ENCODE measurements at places on chromosomes 5 and 9.

- DNase-seq, result no peak
Measured at GRCh38 chr5:25090854-25091253, 446.1 kb upstream of the CDH10 start.

DNA sequence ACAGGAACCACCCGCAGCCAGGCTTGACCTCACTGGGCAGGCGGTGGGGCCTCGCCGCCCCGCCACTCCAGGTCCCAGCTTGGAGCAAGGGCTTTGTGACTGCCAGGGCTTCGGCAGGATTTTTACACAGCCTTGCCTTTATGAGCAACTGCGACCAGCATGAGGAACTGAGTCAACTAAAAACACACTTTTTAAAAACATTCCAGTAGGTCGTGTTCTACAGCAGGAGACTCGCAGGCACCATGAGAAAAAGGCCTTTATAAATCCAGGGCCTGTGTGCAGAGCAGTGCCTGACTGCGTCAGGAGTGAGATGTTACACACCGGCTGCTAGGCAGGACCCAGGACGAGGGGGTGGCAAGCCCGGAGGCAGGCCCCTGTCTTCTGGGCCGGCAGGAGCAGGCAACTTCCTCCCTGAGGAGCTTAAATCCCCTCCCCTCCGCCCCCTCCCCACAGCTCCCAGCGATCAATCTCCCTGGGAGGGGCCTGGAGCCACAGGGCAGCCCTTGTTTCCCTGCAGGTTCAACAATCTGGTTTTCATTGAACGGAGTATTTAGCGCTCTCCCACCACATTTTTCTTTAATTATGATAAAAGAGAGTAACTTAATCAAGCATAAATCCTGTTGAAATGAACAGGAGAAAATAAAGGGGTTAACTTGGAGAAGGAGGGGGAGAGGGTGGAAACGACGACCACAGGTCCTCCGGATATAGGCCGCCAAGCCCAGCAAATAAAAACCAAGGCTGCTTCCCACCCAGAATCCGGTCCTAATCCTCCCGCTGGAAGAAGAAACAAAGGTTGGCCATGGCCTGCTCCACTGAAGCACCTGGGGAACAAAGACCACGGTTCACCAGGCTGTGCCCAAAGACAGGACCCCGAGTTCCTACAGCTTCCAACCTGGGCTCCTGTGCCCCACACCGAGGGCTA is 92.5 kb downstream of the ROR2 start:
- DNase-seq, result no peak

DNA sequence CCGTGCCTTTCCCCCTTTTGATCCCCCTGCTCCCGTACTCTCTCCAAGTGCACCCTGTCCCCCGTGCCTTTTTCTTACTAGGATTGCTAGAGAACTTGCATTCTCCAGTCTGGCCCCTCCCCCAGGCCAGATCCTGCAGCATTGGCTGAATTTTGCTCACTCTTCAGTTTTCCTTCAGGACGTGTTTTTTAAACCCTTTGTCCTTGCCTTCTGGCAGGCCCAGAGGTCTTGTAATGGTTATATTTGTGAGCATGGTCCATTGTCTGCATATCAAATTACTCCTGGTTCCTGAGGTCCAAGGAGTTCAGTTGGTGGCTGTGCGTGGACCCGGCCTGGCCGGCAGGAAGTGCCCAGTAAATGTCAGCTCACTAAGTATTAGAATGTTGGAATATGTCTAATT is 606 bp downstream of the TBC1D13 start:
- DNase-seq, result no peak

DNA sequence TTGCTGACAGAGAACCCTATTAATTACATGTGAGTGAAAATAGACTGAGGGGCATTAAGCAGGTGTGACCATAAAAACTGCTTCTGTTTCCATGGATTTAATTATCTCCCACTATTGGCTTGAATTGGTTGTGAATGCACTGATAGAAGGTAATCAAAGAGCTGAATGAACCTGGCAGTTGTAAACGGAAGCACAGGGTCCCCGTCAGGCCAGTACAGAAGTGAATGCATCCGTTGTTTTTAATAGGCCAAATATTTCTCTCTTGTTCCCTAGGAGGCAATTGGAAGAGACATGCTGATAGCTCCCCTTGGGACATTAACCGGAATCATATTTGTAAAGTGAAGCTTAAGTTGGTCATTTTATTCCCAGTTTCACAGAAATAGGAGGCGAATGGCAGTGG is 147.0 kb downstream of the CAVIN4 start:
- no peak for DNase-seq

GRCh38 chr9:114546851-114547250 is 40.7 kb upstream of the ATP6V1G1 start:
- DNase-seq, result no peak

- no peak for DNase-seq
Measured at GRCh38 chr9:68446836-68447235, 90.4 kb downstream of the PGM5 start.

GRCh38 chr9:72800328-72800994 is 152.4 kb downstream of the ALDH1A1 start:
- DNase-seq, result no peak

DNA sequence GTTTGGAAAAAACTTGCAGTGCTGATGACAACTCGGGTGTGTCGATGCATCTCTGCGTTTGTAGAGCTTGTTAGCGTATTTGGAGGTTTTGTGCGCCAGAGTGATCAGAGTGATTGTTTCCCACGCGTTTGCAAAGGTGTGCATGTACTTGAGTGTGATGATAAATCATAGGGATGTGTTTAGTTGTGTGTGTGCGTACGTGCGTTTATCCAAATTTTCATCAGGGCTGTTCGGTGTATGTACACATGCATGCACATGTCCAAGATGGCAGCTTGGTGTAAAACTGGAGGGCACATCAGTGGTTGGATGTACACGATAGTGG is 248 bp upstream of the C1QTNF2 start:
- no peak for DNase-seq

GRCh38 chr9:114798780-114799427 is 6.9 kb downstream of the TNFSF15 start:
- no peak for DNase-seq

DNA sequence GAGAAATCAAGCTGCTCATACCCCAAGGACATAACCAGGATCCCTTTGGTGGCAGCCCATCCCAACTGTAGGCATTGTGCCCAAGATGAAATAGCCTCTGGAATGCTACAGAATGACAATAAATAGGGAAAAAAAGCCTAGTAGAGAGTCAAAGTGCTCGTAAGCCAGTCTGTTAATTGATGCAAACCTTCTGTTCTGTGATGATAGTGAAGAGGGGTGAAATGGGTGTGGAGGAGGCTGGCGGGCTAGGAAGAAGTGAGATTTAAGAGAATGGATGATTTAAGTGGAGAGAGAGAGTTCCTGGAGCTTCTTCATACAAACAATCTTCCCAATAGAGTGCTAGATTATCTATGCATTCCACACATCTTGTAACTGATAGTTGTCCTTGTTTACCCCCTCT is 301.0 kb upstream of the PCSK5 start:
- DNase-seq, result no peak

DNA sequence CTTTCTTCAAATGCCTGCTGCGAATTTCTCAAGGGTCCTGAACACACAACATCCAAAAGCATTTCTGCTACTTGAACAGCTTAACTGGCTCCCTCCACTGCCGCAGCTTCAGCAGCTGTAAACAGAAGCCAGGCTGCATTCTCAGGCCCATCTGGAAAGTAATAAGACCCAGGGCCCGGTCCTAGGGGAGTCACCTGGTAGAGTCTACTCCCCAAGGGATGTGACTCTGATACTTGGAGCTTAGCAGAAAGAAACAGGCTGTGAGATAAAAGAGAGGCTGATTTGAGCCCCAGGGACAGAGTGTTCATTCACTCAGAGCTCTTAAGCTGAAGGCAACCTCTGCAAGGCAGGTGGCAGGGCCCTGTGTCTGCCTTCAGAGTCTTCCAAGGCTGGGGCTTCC is 356.8 kb downstream of the SPOCK1 start:
- DNase-seq, result no peak

- DNase-seq, result no peak
Measured at GRCh38 chr5:87765009-87765408, 352.3 kb upstream of the CCNH start.

- DNase-seq, result no peak
Measured at GRCh38 chr5:81604193-81604592, 146.7 kb downstream of the SSBP2 start.

DNA sequence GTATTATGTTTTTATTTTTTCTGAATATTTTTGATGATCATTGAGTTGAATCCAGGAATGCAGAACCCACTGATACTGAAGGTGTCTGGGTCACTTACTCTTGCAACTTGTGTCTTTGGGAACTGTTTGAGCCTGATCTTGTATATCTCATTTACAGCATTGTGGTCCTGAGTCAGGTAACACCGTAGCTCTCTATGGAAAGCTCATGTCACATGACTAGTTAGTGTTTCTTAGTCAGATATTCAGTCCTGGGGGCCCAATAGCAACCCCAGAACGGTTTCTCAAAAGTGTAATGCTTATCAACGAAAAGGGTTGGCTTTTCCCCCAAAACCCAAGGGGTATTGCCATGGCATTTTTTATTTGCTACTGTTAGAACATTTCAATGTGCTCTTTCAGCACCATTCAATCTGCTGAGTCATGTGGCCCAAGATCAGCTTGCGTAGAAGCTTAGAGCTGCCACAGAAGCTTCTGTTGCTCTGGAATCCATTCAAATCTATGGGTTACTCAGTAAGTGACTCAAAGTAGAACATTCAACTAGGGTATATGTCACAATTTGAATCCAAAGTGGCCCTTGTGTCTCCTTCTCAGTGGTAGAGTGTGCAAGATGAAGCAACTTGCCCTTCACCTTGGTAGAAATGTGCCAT is 12.1 kb upstream of the PTAR1 start:
- DNase-seq, result no peak

DNA sequence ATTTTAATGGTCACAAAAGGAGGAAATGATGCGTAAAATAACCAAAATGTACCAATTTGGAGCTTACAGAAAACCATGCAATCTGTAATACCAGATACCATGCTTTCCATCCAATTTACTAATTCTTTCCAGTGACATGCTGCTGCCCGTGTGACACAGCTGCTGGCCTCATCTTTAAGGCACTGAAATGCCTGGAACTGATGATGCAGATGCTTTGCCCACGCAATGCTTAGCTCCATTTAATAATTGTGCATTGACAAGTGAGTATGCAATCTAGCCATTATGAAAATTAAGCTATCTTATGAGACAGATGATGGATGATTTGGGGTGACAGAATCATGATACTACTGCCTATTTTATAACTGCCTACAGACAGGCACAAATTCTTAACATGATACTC is 169.2 kb upstream of the CTNND2 start:
- DNase-seq, result no peak

DNA sequence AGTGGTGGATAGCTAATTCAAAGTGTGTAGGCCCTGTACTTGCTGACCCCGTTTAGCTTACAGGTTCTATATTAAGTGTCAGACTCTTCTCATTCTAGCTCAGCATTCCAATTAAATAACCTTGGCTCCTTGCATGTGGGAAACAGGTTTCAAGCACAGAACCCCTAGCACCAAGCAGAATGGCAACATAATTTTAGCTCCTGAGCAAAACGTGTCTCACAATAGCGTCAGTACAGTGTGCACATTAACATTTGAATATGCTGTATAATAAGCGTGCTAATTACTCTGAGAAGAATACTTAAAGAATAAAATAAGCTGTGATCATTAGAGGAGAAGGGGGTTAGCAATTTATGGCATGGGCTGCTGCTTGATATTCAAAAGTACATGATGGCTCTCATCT is 21.0 kb upstream of the ANP32B start:
- no peak for DNase-seq

DNA sequence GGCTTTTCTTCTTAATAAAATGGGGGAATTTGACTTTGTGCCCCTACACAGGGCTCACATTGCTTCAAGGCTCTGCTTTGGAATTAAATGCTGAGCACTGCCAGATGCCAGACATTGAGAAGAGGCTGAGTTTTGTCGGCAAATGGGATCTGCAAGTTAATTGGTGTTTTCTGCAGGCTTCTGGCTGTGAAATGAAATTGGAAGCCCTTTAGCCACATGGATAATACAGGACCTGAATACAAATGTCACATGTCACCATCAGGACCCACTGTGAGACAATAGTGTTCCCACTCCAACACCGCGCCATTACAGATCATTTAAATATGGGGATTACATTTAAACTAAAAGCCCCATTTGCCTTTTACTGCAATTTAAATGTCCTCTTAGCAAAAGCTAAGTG is 164.4 kb downstream of the ZSWIM6 start:
- DNase-seq, result no peak

- DNase-seq, result no peak
Measured at GRCh38 chr9:7174884-7175283, 417.1 kb downstream of the KDM4C start.
